NCI-H187 (cell line): ENCODE measurements at places on chromosomes 4 and X.

GRCh38 chrX:139967300-139967699 is 2.0 kb upstream of the CXorf66 start:
- DNase-seq = no peak

DNA sequence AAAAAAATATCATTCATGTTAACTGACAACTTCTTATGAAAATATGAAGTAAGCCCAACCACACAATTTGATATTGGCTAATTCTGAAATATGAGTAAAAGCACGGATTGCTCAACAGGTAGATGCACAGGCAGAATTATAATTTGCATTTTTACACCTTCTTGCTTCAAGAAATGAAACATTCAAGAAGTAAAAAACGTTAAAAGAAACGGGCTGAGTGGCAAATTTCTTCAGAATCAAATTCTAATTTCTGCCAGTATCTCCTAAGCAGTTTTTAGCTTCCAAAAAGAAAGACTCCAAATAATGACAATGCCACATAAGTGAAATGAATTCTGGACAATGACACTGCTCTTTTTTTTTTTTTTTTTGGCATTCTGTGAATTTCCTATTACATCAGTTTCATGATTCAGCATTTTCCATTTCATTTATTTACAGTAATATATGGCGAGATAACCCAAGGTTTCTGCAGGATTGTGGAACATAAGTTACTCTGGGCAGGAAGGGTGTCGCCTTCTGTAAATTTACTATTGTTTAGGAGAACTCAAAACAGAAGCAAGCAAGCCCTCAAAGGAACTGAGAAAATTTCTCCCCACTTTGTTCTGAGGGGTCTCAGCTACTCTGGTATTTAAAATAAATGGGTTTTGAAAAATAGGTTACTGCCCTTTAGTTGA is 1.4 kb downstream of the SEL1L3 start:
- no peak for DNase-seq

DNA sequence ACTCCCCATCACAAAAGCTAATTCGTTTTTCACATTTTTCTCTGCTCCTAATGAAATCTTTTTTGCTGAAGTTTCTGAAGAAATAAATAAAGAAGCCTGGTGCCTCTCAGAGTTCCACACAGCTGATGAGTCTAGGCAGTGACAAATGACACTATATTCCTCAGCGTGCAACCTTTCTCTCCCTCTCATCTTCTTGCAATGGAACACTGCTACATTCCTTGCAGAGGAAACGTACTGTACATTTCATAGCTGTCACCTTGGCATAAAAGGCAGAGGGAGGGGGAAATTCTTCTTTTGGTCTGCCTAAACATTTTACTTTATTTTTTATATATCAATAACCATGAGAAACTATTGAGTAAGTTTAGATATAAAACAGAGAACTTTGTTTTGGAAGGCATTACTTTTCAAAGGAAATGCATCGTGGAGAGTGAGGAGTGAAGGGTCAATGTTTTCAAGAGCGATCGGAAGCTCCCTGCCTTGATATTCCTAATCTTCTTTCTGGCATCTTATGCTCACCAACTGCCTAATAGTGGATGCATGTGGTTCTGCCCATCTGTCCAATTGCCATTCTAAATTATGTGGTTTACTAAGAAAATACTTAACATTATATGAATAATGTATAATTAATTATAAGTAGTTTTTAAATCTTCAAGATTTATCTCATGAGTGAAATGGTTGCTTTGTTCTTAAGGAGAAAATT is 29.4 kb downstream of the SNCA start:
- DNase-seq = no peak

GRCh38 chr4:41448934-41449333 is 89.0 kb upstream of the LIMCH1 start:
- DNase-seq = no peak

- no peak for DNase-seq
Measured at GRCh38 chr4:109979920-109980717, 67.4 kb downstream of the EGF start.

- no peak for DNase-seq
Measured at GRCh38 chr4:169272265-169272886, 1.6 kb upstream of the SH3RF1 start.

DNA sequence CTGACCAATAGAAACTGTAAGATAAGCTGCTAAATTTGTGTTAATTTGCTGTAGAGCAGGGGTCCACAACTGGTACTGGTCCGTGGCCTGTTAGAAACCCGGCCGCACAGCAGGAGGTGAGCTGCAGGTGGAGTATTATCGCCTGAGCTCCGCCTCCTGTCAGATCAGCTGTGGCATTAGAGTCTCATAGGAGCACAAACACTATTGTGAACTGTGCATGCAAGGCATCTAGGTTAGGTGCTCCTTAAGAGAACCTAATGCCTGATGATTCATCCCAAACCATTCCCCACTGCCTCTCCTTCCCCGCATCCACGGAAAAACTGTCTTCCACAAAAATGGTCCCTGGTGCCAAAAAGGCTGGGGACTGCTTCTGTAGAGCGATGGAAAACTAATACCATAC is 19.7 kb downstream of the FBXW7 start:
- DNase-seq = no peak

DNA sequence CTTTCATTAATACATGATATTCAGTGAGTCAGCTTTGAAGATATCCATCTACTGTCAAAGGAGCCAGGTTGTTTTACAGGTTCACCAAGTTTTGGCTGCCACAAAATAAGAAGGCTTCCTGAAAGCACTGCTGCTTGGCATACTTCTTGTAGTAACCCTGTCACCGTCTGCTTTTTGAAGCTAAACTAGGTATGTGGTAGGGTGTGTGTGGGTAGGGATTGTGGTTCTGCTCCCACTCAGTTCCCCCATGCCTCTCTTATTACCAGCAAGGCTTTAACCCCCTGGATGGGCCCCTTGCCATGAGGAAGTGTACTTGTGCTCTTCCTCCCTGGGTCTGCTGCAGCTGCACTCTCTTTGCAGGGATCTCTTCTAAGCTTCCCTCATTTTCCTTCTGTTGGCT is 191.2 kb downstream of the BANK1 start:
- DNase-seq = no peak
